ENCODE measurements at places on chromosomes 11 and 22. TPM values are rescaled to one million over a fixed set of nuclear protein-coding genes. Genes with fewer than 3 reads are reported as not detected.

DNA sequence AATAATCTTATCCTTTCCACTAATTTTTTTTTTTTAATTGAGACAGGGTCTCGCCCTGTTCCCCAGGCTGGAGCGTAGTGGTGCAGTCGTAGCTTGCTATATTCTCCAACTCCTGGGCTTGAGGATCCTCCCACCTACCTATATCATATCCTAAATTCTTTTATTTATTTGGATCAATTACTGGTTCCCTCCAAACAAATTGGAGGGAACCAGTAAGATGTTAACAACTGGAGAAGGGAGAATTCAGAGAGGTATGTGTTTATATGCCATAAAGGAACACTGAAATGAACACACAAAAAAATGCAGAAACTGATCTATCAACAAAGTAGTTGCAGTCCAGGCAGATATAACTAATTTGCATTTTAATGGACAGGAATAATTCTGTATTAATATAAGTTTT, 63.6 kb downstream of the ATXN10 start:
- no peaks in the 10 kb centered on the region for H3K4me1 ChIP-seq
- DNase-seq, result no peak
- no peak overlapping the region for H3K4me3 ChIP-seq
- H3K27me3 ChIP-seq, result peaks cover 4% of the 10 kb centered on the region
- H3K27ac ChIP-seq, result no peak overlapping the region

- H3K27ac ChIP-seq, result no peak overlapping the region
- no peaks in the 10 kb centered on the region for H3K36me3 ChIP-seq
- H3K4me1 ChIP-seq, result no peaks in the 10 kb centered on the region
- DNase-seq, result no peak
- H3K4me3 ChIP-seq, result no peak overlapping the region
- no peaks in the 10 kb centered on the region for H3K27me3 ChIP-seq
Measured at GRCh38 chr11:5719703-5720495, 16.3 kb upstream of the OR56B1 start.

- no peaks in the 10 kb centered on the region for H3K36me3 ChIP-seq
- H3K4me3 ChIP-seq, result no peak overlapping the region
- no peak overlapping the region for H3K27ac ChIP-seq
- no peaks in the 10 kb centered on the region for H3K4me1 ChIP-seq
- H3K27me3 ChIP-seq, result no peaks in the 10 kb centered on the region
Measured at GRCh38 chr22:26553056-26553752, 36.7 kb downstream of the TPST2 start.

DNA sequence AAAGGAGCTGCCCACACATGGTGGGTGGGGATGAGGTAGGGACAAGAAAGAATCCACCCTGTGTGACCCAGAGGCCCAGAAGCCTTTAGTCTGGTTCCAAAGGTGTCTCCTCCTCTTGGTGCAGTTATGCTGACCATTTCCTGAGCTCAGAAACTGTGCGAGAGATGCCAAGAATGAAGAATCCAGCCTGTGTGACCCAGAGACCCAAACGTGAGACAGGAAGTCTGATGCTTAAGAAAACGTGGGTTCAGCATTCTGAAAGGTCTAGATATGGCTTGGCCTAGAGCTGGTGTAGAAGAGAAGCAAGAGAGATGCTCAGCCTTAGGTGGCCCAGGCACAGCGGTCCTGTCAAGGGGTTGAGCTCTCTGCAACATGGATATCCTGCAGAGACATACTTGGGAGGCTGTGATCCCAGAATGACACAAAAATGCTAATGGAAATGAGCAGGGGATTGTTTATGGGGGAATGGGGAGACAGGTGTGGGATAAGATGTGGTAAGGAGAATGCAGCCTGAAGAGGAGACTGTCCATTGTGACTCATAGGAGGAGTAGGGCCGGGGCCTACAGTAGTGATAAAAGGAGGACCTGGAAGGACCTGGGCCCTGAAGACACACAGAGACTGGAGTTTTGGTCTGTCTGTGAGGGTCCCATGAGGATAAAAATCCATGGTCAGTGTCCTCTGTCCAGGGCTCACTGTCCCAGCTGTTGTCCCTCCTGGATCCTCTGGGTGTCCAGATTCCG, 79.0 kb downstream of the ZNF280B start:
- no peaks in the 10 kb centered on the region for H3K4me1 ChIP-seq
- H3K27me3 ChIP-seq, result no peaks in the 10 kb centered on the region
- no peak for DNase-seq
- no peaks in the 10 kb centered on the region for H3K36me3 ChIP-seq

BARX2 gene
- total RNA-seq, result not detected

DNA sequence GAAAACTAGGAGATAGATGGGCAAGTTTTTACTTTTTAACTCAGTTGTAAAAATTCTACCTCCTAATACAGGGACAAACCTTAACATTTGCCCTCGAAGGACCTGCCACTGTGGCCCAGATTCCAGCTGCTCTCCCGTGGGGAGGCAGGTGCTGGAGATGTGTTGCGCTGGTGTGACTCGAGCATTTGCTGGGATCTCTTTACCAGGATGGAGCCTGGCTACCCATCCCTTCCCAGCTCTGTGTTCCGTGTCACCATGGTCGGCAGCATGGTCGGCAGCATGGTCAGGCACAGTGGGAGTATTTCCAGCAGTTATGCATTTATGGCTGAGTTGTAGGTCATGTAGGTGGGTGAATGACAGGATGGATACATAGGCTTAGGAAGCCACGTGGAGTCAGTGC, 41.1 kb downstream of the OTOG start:
- H3K4me3 ChIP-seq, result no peak overlapping the region
- H3K4me1 ChIP-seq, result no peaks in the 10 kb centered on the region
- no peaks in the 10 kb centered on the region for H3K36me3 ChIP-seq
- no peaks in the 10 kb centered on the region for H3K27me3 ChIP-seq
- no peak for DNase-seq
- no peak overlapping the region for H3K27ac ChIP-seq

GRCh38 chr11:125452125-125452470, 44.0 kb downstream of the FEZ1 start:
- no peak overlapping the region for H3K4me3 ChIP-seq
- no peak overlapping the region for H3K27ac ChIP-seq
- no peaks in the 10 kb centered on the region for H3K27me3 ChIP-seq
- H3K36me3 ChIP-seq, result no peaks in the 10 kb centered on the region
- no peaks in the 10 kb centered on the region for H3K4me1 ChIP-seq

Data from naive thymus-derived CD4-positive, alpha-beta T cell (primary cell).